ENCODE measurements at places on chromosomes 16 and 17. TPM values are rescaled to one million over a fixed set of nuclear protein-coding genes. Genes with fewer than 3 reads are reported as not detected.
A peak's percentile ranks its signal among the peaks of the same experiment; 100 is the strongest.

- no peak for DNase-seq
Observed at GRCh38 chr16:25585526-25585925, 106.2 kb upstream of the HS3ST4 start.

DNA sequence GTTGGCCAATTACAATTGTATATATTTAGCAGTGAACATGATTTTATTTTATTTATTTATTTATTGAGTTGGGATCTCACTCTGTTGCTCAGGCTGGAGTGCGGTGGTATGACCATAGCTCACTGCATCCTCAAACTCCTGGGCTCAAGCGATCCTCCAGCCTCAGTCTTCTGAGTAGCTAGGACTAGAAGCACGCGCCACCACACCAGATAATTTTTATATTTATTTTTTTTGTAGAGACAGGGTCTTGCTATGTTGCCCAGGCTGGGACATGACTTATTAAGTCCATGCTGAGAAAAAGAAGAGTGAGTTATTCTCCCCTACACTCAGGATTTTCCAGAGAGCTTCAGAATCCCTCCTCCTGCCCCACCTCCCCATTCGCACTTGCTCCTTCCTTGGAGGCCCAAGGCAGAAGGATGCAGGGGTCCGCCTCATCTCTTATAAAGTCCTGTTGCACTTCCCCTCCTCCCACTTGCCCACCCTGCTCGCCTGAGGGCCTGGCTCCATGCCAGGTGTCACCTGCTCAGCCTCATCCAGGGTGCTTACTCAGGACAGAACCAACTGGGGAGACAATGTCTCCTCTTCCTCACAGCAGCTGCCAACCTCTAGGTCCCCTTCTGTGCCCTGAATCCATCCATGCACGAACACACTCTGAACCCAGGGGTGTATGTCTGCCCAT is 16.1 kb upstream of the SP2 start:
- no peak for DNase-seq

- no peak for DNase-seq
Observed at GRCh38 chr17:13806092-13806491, 204.4 kb upstream of the HS3ST3A1 start.

Gene CCDC92B
- total RNA-seq, result 0.13 TPM

DNA sequence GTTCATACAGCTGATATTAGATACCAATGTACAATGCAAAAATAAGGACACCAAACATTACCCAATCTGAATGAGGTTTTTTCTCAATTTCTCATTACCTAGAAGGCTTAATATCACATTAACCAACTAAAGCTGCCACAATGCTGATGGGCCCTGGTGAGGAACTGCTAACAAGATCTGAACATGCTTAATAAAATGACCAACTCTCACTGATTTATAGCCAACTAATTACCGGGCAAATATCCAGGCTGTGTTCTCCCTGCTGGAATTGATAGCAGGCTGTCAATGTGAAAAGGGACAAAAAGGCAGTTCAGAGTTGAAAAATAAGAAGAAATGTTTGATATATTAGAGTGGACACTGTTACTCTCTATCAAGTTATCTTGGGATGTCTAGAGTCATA is 124.6 kb downstream of the TOX3 start:
- no peak for DNase-seq

Gene ABCC11
- not detected for total RNA-seq

- no peak for DNase-seq
Observed at GRCh38 chr16:7601100-7601499, 268.5 kb downstream of the RBFOX1 start.

Gene TMIGD1
- total RNA-seq, result not detected

Gene LDAF1
- total RNA-seq, result 36.4 TPM

DNA sequence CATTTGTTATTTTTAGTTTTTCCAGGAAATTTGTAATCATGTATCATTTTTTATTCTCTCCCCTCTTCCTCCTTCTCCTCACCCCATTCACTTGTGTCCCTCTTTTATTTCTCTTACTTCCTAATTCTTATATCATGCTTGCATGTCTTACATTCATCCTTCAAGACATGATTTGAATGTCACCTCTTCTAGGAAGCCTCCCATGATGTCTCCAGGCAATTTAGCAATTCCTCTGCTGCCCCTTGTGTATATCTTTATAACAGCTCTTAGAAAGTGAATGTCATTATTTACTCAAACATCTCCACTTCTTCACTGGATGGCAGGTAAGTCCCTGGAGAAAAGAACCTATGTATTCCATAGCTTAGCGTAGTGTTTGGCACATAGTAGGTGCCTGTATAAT is 7.8 kb downstream of the HNF1B start:
- no peak for DNase-seq

GRCh38 chr17:17822189-17822588 is 14.6 kb downstream of the SREBF1 start:
- peak; percentile 82 for DNase-seq

- DNase-seq, result peak; percentile 54
Observed at GRCh38 chr16:969508-970385, 1.0 kb downstream of the LMF1 start.

- no peak for DNase-seq
Observed at GRCh38 chr17:80212511-80212910, 7.6 kb downstream of the SGSH start.

- DNase-seq, result no peak
Observed at GRCh38 chr16:16154281-16154951, 68.9 kb downstream of the ABCC6 start.

Gene COPZ2
- total RNA-seq, result 50.5 TPM

DNA sequence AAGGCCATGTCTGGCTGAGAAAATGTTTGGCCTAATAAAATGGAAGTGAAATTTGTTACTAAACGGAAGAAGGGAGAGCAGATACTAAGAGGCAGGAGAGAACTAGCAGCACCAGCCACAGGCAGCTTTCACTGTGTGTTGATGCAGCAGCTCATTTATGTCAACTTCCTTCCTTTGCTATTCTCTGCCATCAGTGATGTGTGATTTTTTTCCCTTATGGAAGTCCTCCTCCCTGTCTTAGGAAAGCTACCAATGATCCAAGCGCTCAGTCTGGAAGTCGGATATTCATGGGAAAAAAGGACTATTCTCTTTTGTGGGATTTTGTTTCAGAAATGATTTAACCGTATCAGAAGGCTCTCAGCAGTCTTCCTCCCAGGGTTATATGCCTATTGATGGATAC is 1629.2 kb downstream of the CDH8 start:
- DNase-seq, result no peak

GRCh38 chr17:77318491-77319210 is 177.9 kb downstream of the SEC14L1 start:
- DNase-seq, result peak; percentile 54

- no peak for DNase-seq
Observed at GRCh38 chr16:29315046-29315445, 91.5 kb downstream of the NPIPB11 start.

Gene TELO2
- total RNA-seq, result 17.9 TPM

GRCh38 chr17:78111727-78112517 is 16.6 kb downstream of the TMC6 start:
- no peak for DNase-seq

GRCh38 chr17:79892457-79893241 is 53.4 kb upstream of the CBX4 start:
- DNase-seq, result no peak

DNA sequence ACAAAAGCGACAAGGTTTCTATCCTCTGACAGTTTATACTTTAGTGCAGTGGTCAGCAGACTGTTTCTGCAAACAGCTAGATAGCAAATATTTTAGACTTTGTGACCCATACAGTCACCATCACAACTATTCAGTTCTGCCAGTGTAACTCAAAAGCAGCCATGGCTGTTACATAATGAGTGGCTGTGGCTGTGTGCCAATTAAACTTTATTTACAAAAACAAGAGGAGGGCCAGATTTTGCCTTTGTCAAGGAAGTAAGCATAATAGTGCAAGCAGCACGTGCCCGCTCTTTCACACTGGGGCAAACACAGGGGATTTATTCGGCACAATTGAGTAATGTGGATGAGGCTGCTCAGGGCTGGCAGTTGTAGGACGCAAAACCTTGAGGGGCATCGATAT is 551.5 kb downstream of the MAF start:
- no peak for DNase-seq

DNA sequence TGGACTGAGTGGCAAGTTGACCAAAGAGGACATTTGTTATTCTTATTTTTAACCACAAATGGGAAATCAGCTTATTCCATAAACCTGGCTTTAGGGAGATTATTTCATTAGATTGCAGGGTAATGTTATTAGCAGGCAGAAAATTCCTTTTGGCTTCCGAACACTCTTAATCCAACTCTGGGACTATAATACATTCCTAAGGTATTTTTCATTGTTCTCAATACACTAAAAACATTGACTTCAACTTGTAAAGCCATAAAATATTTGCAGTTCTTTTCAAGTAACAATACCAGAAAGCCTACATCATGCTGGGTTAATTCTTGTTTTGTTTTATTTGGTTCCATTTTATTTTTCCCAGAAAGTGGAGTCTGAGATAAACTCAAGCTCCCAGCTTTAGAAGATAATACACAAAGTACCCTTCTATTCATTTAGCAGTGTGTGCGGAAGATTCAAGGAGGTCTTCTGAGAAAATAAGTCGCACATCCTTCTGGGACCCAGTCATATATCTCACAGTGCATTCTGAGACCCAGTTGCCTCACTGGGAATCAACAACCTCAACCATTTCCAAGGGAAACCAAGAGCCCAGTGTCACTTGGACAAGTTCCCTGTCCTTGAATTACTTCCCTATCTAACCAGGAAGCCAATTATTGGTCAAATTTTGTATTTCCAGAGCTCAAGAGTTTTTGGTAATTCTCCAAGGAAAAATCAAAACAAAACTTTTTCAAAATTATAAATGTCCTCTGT is 389.6 kb upstream of the DYNLRB2 start:
- DNase-seq, result no peak

Gene KRT28
- total RNA-seq, result not detected

DNA sequence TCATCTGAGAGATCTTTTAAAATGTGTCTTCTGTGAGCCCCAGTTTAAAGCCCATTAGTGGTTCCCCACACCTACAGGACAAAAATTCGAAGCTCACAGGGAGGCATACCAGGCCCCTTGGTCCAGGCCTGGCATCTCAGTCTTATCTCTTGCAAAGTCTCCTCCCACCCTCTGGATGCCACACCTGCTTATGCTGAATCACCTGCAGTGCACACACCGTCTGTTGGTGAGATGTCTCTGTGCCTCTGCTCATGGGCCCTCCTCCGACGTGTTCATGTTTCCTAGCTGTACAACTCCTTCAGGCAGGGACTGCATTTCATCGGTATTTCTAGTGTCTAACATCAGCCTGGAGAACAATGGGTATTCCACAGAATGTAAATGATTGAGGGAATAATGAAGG is 41.6 kb downstream of the RNF157 start:
- DNase-seq, result no peak

Gene UMOD
- total RNA-seq, result not detected

DNA sequence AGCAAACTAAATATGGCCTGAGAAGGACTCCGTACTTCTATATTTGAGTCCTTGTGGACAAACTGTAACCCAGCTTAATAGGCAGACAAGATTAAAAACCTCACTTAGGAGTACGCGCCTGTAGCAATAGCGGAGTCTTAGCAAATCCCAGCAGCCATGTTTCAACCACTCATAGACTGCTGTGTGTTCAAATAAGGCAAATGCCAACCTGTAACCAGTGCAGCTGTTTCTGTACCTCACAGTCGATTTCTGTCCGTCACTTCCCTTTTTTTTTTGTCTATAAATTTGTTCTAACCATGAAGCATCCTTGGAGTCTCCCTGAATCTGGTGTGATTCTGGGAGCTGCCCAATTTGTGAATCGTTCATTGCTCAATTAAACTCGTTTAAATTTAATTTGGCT is 30.2 kb downstream of the TANC2 start:
- no peak for DNase-seq

Gene CACNB1
- total RNA-seq, result 5.4 TPM

Gene ABI3
- total RNA-seq, result 12.5 TPM

Data from left cardiac atrium (tissue), 4 donors.